Activated CD4-positive, alpha-beta memory T cell treated with anti-CD3 and anti-CD28 coated beads for 36 hours (primary cell): ENCODE measurements at places on chromosomes 4 and X. TPM values are rescaled to one million over a fixed set of nuclear protein-coding genes. Genes with fewer than 3 reads are reported as not detected.

MAGEA2B gene
- total RNA-seq, result not detected

CTAG1A gene
- not detected for total RNA-seq

DNA sequence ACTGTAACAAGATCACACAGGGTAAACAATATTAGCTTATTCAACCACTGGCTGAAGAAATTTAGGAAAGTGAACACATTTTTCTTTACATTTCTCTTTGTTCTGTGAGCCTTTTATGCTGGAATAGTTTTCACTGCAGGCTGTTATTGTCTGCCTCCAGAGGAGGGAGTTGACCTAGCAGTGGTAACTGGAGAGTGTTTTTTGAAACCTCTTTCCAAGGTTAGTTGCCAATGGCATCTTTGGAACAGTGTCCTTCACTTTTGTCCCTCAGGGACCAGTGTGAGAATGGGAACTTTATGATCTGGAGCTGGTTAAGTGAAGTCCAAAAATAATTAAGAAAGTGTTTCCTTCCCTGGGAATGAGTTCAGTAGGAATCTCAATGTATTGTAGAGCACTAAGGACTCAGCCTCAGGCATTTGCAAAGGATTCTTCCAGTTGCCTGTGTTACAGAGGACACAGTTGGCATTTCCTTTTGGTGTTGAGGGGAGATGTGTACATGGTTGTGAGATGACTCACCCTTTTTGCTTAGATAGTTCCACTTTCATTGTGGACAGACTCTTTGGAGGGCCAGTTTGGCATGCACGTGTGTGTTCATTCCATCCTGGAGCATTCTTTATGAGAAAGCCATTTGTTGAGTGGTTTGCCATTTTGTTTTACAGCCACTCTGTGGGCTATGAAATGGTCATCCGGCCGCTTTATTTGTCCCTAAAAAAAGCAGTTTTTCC, 61.3 kb downstream of the AR start:
- no peaks in the 10 kb centered on the region for H3K27me3 ChIP-seq
- H3K4me1 ChIP-seq, result no peaks in the 10 kb centered on the region
- H3K36me3 ChIP-seq, result no peaks in the 10 kb centered on the region

KDR gene
- not detected for total RNA-seq

TCEANC gene
- total RNA-seq, result 1.9 TPM

DNA sequence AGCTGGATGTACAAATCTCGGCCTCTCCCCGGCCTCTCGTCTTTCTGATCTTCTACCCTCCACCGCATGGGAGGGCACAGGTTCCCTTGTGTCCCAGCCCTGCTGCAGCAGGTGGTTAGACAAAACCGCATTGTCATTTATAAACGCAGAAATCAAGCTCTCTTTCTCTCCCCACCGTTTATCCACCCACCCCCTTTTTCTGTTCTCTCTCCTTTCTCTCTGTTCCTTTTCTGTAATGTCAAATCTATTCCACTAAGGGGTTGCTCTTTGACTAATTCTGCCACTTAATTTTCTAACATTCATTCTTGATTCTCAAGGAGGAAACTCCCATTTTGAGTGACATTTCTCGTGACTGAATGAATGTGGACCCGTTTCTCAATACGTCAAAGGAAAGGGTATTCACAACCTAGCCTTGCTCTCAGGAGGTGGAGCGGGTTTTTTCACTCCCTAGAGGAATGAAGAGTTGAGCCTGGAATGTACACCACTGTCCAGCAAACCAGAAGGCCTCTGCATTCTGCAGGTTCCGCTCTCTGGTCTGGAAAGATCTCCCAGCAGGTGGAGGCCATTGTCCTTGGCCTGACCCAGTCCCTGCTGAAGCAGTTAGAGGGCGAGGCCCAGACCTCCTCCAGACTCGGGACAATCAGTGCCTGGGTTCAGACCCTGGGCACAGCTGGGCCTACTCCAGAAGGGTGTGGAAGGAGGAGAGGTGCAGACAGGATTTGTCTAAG, 70.9 kb upstream of the ENPP6 start:
- peak overlapping the region; percentile 9 for H3K4me3 ChIP-seq
- peaks cover 4% of the 10 kb centered on the region for H3K27me3 ChIP-seq
- peak; percentile 70 for DNase-seq
- H3K27ac ChIP-seq, result peak overlapping the region; percentile 53

- no peak overlapping the region for H3K27ac ChIP-seq
- H3K4me1 ChIP-seq, result no peaks in the 10 kb centered on the region
- no peak overlapping the region for H3K4me3 ChIP-seq
- DNase-seq, result no peak
Measured at GRCh38 chr4:20378181-20378580, 126.5 kb downstream of the SLIT2 start.

DNA sequence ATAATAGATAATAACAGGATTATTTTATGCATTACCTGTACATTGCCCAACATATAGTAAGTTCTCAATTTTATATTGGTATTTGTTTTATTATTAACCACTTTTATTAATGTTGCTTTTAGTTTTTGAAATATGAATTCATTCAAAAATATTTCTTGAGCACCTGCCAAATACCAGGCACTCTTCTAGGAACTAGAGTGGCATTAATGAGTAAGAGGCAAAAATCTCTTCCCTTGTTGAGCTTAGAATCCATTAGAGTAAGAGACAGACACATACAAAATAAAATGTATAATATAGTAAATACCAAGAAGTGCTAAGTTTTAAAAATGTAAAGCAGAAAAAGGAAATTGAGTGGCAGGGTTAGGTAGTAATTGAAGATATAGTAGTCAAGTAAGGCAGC, 45.8 kb downstream of the TET2 start:
- no peaks in the 10 kb centered on the region for H3K27me3 ChIP-seq
- peaks cover 86% of the 10 kb centered on the region for H3K4me1 ChIP-seq
- DNase-seq, result no peak

WNK3 gene
- 0.46 TPM for total RNA-seq

- no peak overlapping the region for H3K4me3 ChIP-seq
- H3K27ac ChIP-seq, result no peak overlapping the region
- DNase-seq, result no peak
- no peaks in the 10 kb centered on the region for H3K36me3 ChIP-seq
- H3K27me3 ChIP-seq, result peaks cover 3% of the 10 kb centered on the region
Measured at GRCh38 chr4:105909787-105910281, 14.6 kb downstream of the NPNT start.
